Activated T-cell treated with anti-CD3 and anti-CD28 coated beads, Interleukin-2, amount 50 U/mL, for 72 hours (primary cell): ENCODE measurements at places on chromosomes 6 and 20. TPM values are rescaled to one million over a fixed set of nuclear protein-coding genes. Genes with fewer than 3 reads are reported as not detected.

Gene HLA-DRB5
- 1.7 TPM for total RNA-seq

GRCh38 chr20:53343448-53343847 is 250.2 kb downstream of the ZNF217 start:
- DNase-seq: no peak
- no peaks in the 10 kb centered on the region for H3K36me3 ChIP-seq
- no peaks in the 10 kb centered on the region for H3K4me1 ChIP-seq
- no peak overlapping the region for H3K27ac ChIP-seq
- no peak overlapping the region for H3K4me3 ChIP-seq

DNA sequence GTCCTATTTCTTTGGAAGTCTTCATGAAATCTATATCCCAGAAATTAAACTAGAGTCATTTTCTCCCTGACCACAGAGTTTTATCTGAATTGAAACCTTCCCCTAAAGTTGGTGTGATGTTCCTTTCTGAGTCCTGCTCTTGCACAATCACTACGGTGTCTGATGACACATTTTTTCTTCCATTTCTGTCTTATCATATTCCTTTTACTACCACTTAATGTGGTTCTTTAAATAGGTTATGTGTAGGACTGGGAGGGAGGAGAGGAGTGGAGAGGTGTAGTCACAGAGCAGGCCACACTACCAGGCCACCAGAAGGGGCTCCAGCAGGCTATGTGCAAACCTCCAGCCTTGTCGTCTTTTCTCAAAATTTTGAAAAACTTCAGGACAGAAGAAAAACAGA is 39.7 kb upstream of the ATXN1 start:
- no peak overlapping the region for H3K27ac ChIP-seq
- no peaks in the 10 kb centered on the region for H3K27me3 ChIP-seq
- DNase-seq: no peak
- peaks cover 24% of the 10 kb centered on the region for H3K4me1 ChIP-seq

- H3K4me1 ChIP-seq: peaks cover 11% of the 10 kb centered on the region
- DNase-seq: peak; percentile 19
- H3K36me3 ChIP-seq: no peaks in the 10 kb centered on the region
- no peak overlapping the region for H3K4me3 ChIP-seq
- H3K27me3 ChIP-seq: peaks cover 7% of the 10 kb centered on the region
Measured at GRCh38 chr20:8361006-8361652, 229.1 kb downstream of the PLCB1 start.

Gene KCNQ2
- total RNA-seq: 0.65 TPM

GRCh38 chr20:52426856-52427255 is 235.3 kb upstream of the ZFP64 start:
- no peak overlapping the region for H3K4me3 ChIP-seq
- peaks cover under 1% of the 10 kb centered on the region for H3K4me1 ChIP-seq
- DNase-seq: no peak
- H3K36me3 ChIP-seq: peaks cover 14% of the 10 kb centered on the region

Gene SEC23B
- 129 TPM for total RNA-seq

Gene KCNS1
- 0.23 TPM for total RNA-seq

Gene AHCY
- total RNA-seq: 99.0 TPM

DNA sequence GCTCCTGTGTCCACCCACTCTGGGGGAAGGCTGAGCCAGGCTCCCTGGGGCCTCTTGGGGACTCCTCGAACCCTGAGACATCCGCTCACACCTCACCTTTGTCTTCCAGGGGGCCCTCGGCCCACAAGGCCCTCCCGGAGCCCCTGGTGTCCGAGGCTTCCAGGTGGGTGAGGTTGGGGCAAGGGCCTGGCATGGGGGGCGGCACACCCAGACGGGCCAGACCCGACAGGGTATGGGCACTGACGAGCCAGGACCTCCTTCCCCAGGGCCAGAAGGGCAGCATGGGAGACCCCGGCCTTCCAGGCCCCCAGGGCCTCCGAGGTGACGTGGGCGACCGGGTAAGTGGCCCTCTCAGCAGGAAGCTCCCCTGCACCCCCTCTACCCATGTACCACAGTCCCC is 13.4 kb downstream of the COL9A3 start:
- H3K27me3 ChIP-seq: no peaks in the 10 kb centered on the region
- no peak for DNase-seq
- H3K27ac ChIP-seq: no peak overlapping the region
- H3K4me3 ChIP-seq: no peak overlapping the region
- H3K36me3 ChIP-seq: no peaks in the 10 kb centered on the region

DNA sequence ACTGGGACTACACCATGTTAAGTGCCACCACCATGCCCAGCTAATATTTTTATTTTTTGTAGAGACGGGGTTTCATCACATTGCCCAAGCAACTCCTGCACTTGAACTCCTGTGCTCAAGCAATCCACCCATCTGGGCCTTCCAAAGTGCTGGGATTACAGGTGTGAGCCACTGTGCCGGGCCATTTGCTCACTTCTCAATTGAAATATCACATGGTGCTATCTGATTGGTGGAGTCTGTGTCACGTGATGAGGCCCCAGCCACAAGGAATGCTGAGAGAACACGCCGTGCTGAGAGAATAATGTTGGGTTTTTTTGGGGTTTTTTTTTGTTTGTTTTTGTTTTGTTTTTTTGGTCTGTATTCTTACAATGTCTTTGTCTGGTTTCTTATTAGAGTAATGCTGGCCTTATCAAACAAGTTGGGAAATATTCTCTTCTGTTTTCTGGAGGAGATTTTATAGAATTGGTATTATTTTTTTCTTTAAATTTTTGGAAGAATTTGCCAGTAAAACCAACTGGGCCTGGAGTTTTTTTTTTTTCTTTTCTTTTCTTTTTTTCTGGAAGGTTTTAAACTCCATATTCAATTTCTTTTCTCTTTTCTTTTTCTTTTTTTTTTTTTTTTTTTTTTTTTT is 183.2 kb upstream of the KCNG1 start:
- no peak overlapping the region for H3K4me3 ChIP-seq
- H3K4me1 ChIP-seq: no peaks in the 10 kb centered on the region
- H3K27me3 ChIP-seq: peaks cover 52% of the 10 kb centered on the region
- H3K27ac ChIP-seq: no peak overlapping the region
- no peak for DNase-seq

DNA sequence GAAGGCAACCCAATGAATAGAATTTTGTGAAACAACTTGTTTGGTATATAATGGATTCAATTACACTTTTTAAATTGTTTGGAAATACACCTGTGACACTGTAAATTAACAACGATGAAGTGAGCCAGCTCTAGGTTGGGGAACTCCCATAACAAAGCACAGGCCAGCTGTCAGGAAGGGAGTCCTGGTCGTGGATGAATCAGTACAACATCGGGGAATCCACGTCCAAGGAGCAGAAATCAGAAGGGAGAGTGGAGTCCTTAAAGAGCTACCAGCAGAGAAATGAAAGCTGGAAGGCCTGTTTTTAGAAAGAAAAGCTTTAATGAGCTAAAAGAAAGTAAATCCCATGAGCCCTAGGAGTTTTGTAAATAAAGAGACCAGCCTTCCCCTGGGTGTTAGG is 223.1 kb upstream of the SLC35B3 start:
- H3K27ac ChIP-seq: no peak overlapping the region
- no peak for DNase-seq
- no peaks in the 10 kb centered on the region for H3K4me1 ChIP-seq

- H3K36me3 ChIP-seq: no peaks in the 10 kb centered on the region
- DNase-seq: no peak
- H3K27ac ChIP-seq: no peak overlapping the region
- H3K4me1 ChIP-seq: no peaks in the 10 kb centered on the region
- H3K4me3 ChIP-seq: no peak overlapping the region
Measured at GRCh38 chr6:77373955-77374354, 89.3 kb downstream of the HTR1B start.

Gene CLPSL2
- not detected for total RNA-seq

Gene BMP5
- total RNA-seq: not detected

Gene SLC17A2
- not detected for total RNA-seq

DNA sequence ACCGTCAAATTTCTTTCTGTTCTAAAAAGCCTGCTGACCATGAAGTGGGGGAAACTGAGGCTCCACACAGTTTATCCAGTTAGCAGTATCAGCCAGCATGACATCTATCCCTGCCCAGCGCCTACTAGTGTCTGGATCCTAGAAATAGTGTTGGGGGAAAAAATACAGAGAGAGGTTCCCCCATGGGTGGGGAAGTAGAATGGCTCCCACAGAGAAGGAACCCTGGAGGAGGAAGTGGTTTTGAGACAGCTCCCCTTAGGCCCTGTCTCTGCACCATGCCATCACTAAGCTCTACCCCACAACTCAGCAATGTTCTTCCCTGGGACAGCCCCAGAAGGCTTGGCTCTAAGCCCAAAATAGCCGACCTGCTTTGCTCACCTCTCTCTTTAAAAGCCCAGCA is 153.4 kb downstream of the MBOAT1 start:
- H3K4me3 ChIP-seq: no peak overlapping the region
- H3K4me1 ChIP-seq: peaks cover 5% of the 10 kb centered on the region
- H3K27ac ChIP-seq: no peak overlapping the region

- DNase-seq: no peak
- no peaks in the 10 kb centered on the region for H3K4me1 ChIP-seq
- H3K27me3 ChIP-seq: no peaks in the 10 kb centered on the region
- no peak overlapping the region for H3K4me3 ChIP-seq
Measured at GRCh38 chr6:49909563-49909962, 43.2 kb upstream of the CRISP1 start.

Gene MOXD1
- not detected for total RNA-seq

Gene LY6G6F
- total RNA-seq: not detected

Gene PXT1
- total RNA-seq: 0.25 TPM

DNA sequence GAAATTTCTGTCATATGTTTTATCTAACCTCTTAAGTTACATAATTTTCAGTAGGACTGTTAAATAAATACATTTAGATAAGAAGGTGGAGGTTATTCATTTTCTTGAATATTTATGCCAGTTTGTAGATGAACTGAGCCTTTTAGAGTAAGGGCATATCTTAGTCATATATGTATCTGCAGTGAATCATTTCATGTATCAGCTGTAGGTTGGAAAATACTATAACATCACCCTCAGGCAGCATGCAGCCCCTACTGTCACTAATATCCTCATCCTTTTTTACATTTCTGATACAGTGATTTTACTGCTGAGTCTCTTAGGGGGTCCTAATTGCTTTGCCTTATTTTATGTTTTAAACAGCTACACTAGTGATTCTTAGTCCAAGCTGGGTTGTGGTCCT is 19.5 kb upstream of the SUMO4 start:
- peaks cover 66% of the 10 kb centered on the region for H3K4me1 ChIP-seq
- H3K27me3 ChIP-seq: no peaks in the 10 kb centered on the region
- H3K36me3 ChIP-seq: peaks cover 72% of the 10 kb centered on the region
- no peak overlapping the region for H3K4me3 ChIP-seq
- peak overlapping the region; percentile 41 for H3K27ac ChIP-seq

DNA sequence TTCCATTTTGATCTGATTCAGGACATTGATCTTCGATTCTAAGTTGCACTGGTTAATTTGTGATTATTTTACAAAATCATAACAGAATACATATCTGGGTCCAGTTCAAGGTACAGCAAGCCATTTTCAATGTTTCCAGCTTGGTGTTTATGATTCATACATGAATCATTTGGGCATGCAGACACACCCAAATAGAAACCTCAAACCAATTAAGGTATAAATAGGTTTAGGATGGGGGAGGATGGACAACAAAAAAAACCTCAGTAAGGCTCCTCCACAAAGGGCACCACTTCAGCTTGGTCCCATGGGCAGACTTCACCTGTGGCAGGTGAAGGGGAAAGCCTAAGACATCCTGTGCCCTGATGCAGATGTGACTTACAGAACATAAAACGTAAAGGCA is 192.7 kb downstream of the KHDC1L start:
- no peak overlapping the region for H3K4me3 ChIP-seq
- H3K27ac ChIP-seq: no peak overlapping the region
- peaks cover 16% of the 10 kb centered on the region for H3K4me1 ChIP-seq
- no peaks in the 10 kb centered on the region for H3K36me3 ChIP-seq
- H3K27me3 ChIP-seq: no peaks in the 10 kb centered on the region

DNA sequence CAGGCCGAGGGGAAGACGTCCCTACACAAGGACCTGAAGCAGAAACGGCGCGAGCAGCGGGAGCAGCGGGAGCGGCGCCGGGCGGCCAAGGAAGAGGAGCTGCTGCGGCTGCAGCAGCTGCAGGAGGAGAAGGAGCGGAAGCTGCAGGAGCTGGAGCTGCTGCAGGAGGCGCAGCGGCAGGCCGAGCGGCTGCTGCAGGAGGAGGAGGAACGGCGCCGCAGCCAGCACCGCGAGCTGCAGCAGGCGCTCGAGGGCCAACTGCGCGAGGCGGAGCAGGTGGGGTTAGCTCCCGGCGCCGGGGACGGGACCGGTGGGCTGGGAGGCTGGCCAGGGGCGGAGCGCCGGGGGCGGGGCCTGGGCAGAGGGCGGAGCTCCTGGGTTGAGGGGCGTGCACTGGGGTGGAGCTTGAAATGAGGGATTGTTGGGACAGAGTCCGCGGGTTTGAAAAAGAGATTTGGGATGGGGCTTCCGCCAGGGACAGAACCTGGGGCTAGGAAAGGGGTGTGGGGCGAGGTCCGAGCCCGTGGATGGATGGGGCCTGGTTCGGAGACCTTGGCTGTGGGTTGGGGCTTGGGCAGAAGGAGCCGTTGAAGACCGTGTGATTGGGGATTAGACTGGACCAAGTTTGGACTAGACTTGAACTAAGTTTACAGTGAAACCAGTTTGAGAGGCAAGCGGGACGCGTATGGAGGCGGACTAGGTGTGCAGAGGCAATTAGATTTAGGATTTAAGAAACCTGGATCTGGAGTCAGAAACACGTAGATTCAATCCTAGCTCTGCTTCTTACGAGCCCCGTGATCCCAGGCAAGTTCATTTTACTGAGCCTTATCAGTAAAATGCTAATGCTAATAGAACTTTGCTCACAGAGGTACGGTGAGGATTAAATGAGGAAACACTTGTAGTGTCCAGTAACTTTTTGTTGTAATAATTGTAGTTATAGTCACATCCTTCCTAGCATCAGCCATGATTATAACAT is 20.9 kb downstream of the DEF6 start:
- no peak overlapping the region for H3K27ac ChIP-seq
- DNase-seq: no peak
- H3K4me1 ChIP-seq: peaks cover 33% of the 10 kb centered on the region
- peaks cover 20% of the 10 kb centered on the region for H3K36me3 ChIP-seq
- no peak overlapping the region for H3K4me3 ChIP-seq

DNA sequence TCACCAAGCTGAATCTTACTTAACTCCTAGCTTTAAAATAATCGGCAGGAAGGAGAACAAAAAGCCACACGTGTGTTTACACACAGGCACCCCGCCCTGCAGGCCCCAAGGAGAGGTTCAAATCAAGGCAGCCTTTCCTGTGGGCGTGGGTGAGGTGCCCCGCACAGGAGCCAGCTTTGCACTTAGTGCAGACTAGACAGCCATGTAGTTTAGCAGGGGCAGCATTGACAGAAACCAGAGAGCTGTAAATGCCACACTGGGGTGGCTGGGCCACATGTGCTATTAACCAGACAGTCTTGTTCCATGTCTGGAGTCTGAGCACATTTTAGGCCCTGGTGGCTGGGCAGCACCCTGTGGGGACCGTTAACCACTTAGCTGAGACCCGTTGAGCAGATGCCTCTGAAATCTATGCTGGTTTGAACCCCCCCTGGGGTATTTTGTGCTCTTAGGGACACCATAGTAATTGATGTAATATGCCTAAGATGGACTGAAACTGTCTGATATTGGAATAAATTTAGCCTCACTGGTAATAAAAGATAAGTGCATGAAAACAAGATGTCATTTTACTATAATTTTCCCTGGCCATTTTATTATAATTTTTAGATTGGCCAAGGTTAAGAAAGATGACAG is 106.4 kb upstream of the KCNG1 start:
- H3K27me3 ChIP-seq: peaks cover 49% of the 10 kb centered on the region
- H3K27ac ChIP-seq: no peak overlapping the region
